SJSA1 (cell line): ENCODE measurements at places on chromosomes 1 and 21. TPM values are rescaled to one million over a fixed set of nuclear protein-coding genes. Genes with fewer than 3 reads are reported as not detected.

GRCh38 chr1:163692266-163692665 lies 370.5 kb downstream of the NUF2 start:
- DNase-seq = no peak

Gene TPTE
- not detected in 2 replicates for total RNA-seq

Gene HPCAL4
- 0.06 and 0.13 TPM in 2 replicates for total RNA-seq

DNA sequence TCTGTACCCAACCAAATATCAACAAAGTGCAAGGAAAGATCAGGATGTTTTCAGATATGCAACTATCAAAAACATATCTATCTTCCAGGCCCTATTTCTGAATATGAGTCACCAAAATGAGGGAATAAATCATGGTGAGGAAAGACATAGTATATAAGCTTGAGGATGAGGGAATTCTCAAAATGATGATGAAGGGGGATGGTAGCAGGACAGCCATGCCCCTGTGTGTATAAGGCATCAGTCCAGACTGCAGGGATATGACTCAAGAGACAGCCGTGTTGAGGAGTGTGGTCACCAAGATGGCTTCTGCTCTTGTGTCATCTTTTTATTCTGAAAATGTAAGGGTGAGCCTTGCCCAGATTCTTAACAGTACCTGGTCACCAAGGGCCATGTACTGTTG lies 4.4 kb upstream of the WDR64 start:
- DNase-seq = no peak

GRCh38 chr1:218646288-218646687 lies 301.2 kb downstream of the TGFB2 start:
- DNase-seq = no peak

DNA sequence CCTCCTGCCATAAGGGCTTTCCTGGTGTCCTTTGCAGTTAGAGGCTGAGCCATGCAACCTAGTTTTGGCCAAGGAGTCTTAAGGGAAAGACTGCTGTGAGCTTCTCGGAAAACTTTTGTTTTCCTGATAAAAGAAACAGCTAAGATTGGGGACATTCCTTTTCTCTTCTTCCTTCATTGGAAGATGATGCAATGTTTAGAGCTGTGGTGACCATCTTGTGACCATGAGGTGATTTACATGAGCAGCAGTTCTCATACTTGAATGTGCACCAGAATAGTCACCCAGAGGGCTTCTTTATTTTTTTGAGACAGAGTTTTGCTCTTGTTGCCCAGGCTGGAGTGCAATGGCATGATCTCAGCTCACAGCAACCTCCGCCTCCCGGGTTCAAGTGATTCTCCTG lies 20.4 kb upstream of the SMAP2 start:
- DNase-seq = no peak

GRCh38 chr1:116489231-116489697 lies 81.6 kb downstream of the CD58 start:
- no peak for DNase-seq

- no peak for DNase-seq
Measured at GRCh38 chr1:163471779-163472650, 150.3 kb downstream of the NUF2 start.

DNA sequence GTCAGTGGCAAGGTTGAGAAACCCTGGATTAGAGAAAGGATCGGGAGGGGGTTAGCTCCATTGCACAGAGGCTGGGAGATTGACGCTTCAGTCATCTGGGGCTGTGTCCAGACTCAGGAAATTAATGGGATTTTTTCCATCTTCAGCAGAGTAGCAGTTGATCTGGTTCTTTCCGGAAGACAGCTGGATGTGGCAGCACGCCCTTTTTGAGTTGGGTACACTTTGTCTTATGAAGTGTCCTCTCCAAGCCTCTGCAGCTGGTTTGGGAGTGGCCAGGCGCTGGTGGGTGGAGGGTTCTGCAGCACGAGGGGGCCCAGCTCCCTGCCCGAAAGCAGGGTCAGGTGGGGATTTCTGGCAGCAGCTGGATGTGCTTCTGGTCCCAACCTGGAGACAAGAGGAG lies 95.1 kb downstream of the TAS1R2 start:
- DNase-seq = no peak

Gene RGSL1
- not detected in 2 replicates for total RNA-seq

Gene RBP7
- 0.38 and 8.1 TPM in 2 replicates for total RNA-seq
